ENCODE measurements at places on chromosomes 6 and 20.

- no peak for DNase-seq
Measured at GRCh38 chr6:81241126-81242041, 511.1 kb downstream of the TENT5A start.

DNA sequence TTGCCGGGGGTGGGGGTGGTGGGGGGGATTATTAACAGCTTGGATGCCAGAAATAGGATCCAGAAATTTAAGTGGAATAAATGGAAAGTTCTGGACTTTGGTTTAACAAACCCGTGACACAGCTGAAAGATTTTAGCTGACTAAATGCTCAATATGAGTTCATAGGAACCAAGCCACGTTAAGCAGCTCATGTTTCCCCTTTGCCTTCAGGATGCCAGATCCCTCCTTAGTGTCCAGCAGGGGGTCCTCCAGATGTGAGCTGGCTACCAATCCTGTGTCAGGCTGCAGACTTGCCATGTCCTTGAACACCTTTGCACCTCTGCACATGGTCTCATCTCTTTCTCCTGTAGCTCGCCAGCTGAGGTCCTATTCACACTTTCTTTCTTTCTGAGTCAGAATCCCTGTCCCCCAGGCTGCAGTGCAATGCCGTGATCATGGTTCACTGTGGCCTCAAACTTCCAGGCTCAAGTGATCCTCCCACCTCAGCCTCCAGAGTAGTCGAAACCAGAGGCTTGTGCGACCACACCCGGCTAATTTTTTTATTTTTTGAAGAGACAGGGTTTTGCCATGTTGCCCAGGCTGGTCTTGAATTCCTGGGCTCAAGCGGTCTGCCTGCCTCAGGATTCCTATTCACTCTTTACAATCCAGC, 133.3 kb upstream of the ARMC2 start:
- no peak for DNase-seq

GRCh38 chr20:5621305-5621704, 128.9 kb upstream of the SHLD1 start:
- no peak for DNase-seq

- DNase-seq, result no peak
Measured at GRCh38 chr6:75437421-75437891, 56.1 kb downstream of the FILIP1 start.

GRCh38 chr6:112935402-112936078, 588.4 kb downstream of the RFPL4B start:
- DNase-seq, result no peak

- DNase-seq, result peak; percentile 52
Measured at GRCh38 chr20:10090588-10091166, 55.9 kb downstream of the ANKEF1 start.

GRCh38 chr6:74891349-74891831, 314.5 kb downstream of the COL12A1 start:
- DNase-seq, result no peak

- DNase-seq, result peak; percentile 18
Measured at GRCh38 chr20:3923818-3924217, 34.6 kb downstream of the PANK2 start.

- DNase-seq, result no peak
Measured at GRCh38 chr6:169970306-169970988, 219.0 kb downstream of the ERMARD start.

- DNase-seq, result no peak
Measured at GRCh38 chr6:127792616-127793015, 108.2 kb downstream of the THEMIS start.

DNA sequence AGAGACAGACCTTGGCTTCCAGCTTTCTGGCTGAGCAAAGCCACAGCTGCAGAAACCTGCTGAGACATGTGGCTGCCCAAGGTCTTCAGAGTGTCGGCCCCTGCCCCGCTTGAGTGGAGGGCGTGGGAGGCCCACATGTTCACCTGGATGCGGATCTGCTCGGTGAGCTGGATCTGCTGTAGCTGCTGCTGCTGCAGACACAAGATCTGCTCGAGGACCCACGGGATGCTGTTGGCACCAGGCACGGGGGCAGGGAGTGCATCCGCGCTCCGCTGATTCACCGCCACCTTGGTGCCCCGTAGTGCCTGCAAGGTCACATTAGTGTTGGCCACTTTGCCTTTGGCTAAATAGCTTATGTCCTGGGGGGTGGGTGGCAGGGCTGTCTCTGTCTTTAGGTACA, 10.7 kb downstream of the SALL4 start:
- DNase-seq, result no peak

GRCh38 chr20:62787321-62787720, 9.0 kb upstream of the MRGBP start:
- DNase-seq, result no peak

DNA sequence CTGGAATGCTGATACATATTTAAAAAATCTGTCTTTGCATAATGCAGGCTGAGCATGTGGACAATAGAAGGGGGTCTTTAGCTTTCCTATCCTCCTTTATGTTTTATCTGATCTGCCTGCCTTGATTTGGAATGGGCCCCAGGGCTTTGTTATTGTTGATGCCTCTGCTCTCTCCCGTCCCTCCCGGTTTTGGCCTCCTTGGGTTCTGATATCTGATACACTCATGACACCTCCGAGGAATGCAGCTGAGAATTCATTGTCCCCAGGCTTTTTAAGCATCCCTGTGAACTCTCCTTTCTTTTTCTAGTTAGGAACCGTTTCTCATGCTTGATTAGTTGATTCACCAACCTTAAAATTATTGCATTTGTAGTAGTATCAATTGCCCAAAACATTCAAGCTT, 185.5 kb upstream of the RALGAPA2 start:
- DNase-seq, result no peak

DNA sequence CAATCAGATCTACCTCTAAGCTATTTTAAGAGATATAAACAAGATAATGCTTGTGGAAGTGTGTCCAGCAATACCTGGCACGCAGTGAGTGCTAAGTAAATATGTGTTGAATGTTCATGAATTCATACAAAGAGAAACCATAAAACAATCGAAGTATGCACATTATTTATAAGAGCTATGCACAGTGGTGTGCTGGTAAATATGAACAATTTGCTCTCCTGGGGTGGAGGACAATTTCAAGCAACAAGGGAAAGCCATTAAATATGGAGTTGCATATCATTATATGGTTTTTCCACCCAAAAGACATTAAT, 526.6 kb upstream of the MARCKS start:
- no peak for DNase-seq

DNA sequence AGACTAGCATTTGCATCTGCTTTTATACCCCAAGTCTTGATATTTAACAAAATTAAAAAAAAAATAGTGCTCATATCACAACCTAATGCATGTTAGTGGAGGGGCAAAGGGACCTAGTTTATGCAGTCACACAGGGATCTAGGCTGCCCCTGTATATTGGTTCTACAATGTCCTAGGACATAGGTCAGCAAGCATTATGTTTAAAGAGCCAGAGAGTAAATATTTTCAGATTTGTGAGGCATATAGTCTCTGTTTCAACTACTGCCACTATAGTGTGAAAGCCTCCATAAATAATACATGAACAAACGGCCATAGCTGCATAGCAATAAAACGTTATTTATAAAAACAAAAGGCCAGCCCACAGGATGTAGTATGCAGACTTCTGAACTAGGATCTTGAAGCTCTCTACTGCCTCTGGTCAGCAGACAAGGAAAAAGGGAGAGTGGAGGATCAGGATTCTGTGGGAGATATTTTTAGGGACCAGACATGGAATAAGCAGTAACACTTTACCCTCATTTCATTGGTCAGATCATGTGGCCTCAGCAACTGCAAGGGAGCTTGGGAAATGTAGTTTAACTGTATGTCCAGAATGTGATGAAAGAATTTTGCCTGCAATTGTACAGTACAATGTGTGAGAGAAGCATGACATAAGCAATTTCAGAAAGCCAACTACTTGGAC, 414.2 kb upstream of the SPTLC3 start:
- no peak for DNase-seq

- DNase-seq, result no peak
Measured at GRCh38 chr20:48843057-48843806, 15.4 kb upstream of the PREX1 start.

DNA sequence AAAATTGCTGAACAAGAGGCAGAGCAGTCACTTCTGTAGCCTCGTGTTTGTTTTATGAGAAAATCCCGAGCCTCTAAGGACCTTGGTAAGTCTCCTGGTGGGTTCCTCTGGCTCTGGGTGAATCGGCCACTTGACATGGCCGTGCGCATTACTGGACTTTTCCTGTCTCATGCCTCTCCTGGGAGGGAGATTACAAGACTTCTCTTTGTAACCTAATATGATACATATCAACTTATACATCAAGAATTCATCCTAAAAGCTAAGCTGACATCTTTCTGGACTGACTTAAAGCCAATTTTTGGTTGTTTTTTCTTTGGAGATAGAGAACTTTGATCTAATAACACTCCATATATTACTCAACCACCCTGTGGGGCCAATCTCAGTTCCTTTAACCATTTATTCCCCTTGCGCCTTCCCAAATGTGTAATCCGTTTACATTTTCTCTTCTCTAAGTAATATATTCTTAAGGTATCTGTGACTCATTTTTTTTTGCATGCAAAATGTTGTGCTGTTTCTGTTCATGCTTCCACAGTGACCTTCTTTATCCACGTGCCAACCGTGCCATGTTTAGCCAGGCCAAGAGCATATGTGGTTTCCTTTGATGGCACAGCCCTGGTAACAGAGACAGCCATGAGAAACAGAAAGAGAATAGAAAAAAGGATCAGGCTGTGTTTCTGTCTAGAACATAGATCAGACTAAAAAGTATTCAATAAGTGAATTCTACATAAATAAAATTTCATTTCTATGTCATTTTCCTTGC, 47.5 kb upstream of the JAG1 start:
- no peak for DNase-seq

DNA sequence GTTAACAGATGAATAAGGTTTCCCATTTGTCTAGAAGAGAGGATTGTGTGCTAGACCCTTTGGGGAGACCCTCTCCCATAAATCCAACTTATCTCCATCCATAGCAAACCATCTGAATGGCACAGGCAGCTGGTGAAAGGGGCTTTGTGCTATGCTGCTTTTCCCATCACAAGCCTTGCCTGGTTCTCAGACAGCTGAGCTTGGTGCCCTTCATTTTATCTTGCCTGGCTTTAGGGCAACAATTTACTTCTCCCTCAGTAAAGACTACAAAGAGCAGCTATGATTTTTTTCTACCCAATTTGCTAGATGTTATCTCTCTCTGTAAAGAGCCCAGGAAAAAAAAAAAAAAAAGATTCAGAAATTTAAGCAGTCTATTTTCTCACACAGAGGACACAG, 117.0 kb upstream of the COL21A1 start:
- no peak for DNase-seq

DNA sequence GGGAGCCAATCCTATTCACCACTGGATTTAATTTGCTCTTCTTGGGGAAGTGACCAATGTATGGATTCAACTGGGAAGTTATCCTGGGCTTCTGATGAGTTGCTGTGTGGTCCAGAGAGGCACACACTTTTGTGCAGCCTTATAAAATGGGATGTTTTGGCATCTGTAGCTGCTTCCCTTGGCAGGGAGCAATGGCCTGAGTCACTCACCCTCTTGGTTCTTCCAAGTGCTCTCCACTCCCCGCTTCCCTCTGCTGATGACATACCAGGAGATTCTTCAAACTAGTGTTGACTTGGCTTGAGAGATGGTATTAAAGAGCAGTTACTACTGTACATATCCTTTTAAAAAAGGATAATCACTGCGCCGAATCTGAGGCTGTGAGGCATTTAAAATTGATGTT, 105.8 kb downstream of the JARID2 start:
- no peak for DNase-seq

GRCh38 chr6:32752580-32752979, 10.8 kb downstream of the HLA-DQB2 start:
- DNase-seq, result no peak

DNA sequence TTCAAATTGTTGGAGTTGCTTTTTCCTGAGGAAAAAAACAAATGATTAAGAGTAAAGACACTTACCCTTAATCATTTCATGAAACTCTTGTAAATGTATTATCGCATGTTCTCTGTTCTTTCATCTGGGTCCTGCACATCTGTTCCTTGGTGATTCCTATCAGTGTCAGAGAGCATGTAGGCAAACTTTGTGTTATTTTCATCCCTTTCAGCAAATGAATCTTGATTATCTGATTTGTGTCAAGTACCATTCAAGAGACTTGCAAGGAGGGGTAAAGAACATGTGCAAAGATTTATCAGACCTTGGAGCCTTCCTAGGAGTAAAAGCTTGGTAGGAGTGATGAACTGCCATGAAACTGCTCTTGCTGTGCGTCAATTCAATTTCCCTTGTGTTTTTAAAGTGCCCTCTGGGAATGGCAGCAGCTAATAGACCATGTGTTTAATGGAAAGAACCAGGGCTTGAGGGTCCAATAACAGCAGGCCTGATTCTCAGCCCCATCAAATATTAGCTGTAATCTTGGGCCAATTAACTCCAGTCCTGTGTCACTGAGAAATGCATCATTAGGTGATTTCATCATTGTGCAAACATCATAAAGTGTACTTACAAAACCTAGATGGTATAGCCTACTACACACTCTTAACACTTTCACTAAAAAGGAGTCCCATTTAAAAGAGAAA, 118.9 kb upstream of the CEP85L start:
- no peak for DNase-seq

GRCh38 chr6:157330831-157331230, 7.5 kb upstream of the TMEM242 start:
- DNase-seq, result no peak

- no peak for DNase-seq
Measured at GRCh38 chr6:29603930-29604329, 19.0 kb downstream of the OR2H2 start.

GRCh38 chr20:23450877-23451276, 1.8 kb downstream of the CST11 start:
- DNase-seq, result no peak

GRCh38 chr20:38581830-38582358, 897 bp downstream of the ADIG start:
- no peak for DNase-seq

GRCh38 chr20:24970754-24971153, 21.7 kb downstream of the CST7 start:
- DNase-seq, result peak; percentile 39

DNA sequence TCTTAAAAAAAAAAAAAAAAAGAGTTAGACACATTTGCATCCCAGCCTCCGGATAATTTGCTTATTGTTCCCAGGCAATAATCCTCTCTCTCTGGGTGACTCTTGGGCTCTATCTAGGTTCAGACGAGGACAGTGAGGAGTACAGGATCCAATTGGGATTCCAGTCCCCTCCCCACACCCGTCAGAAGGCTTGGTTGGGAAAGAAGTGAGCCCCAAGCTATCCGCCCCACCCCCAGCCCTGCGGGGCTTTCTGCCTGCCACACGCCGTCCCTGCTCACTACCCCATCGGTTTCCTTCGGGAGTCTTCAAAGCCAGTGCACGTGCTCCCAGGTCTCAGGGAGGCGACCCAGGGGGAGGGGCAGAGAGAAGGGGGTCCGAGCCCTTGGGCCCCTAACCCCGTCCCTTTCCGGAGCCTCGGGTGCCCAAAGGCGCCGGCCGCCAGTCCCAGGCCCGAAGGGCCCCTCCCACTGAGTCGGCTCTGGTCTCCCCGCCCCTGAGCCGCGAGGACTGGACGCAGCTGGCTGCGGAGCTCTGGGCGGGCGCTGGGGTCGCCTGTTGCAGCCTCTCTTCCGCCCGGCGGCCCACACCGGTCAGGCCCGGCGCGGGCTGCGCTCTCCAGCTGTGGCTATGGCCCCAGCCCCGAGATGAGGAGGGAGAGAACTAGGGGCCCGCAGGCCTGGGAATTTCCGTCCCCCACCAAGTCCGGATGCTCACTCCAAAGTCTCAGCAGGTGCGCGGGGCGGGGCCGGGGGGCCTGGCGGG, 2.5 kb downstream of the MYMX start:
- peak; percentile 89 for DNase-seq
